ENCODE measurements at places on chromosomes 2 and 18.

DNA sequence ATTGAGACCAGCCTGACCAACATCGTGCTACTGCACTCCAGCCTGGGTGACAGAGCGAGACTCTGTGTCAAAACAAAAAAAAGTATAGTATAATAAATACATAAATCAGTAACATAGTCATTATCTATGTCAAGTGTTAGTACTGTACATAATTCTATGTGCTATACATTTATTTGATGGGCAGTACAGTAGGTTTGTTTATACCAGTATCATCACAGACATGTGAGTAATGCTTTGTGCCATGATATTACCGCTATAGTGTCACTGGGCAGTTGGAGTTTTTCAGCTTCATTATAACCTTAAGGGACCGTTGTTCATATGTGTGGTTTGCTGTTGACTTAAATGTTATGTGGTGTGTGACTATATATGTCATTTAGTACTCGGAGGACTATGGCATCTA, 24.9 kb downstream of the MTA3 start:
- no peak for DNase-seq

- no peak for DNase-seq
Observed at GRCh38 chr2:88176352-88176984, 6.3 kb downstream of the THNSL2 start.

DNA sequence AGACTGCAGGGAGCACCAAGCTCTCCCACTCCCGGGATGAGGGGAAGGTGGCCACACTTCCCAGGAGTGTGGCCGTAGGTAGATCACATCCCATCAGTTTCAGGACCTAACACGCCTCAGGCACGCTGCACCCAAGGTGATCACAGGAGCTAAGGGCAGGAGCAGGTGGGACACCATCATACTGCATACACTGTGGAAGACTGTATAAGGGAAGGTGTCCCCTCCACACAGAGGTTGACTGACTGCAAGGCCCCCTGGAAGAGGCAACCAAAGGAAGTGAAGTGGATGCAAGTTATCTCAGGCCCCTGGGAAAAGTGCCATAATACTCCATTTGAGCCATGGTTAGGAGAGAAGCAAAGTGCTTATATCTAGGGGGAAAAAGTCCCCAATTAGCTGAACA, 351.9 kb upstream of the SMIM21 start:
- no peak for DNase-seq

DNA sequence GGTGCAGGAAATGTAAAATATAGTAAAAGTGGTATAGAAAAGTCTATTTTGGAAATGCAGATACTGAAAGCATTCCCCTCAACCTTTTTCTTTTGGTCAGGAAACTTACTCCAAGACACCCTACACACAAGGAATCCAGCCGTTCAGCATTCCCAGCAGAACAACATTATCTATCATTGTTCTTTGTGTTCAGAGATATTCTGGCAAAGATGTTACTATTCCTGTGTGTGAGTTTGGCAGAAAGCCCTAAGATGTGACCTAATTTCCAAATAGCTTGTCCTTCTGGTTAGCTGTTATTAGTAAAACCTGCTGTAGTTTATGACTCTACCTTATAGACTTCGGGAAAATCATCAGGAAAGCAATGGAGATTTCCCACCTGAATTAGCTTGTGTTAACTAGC, 78.1 kb upstream of the PELI1 start:
- no peak for DNase-seq

Data from type B pancreatic cell (in vitro differentiated cells).